ENCODE measurements at places on chromosomes 1 and 21. TPM values are rescaled to one million over a fixed set of nuclear protein-coding genes. Genes with fewer than 3 reads are reported as not detected.

RIMKLA gene
- not detected for total RNA-seq

TEX38 gene
- not detected for total RNA-seq

SV2A gene
- total RNA-seq: 16.4 TPM

FCGR2B gene
- not detected for total RNA-seq

CELA2A gene
- not detected for total RNA-seq

FAM72A gene
- total RNA-seq: 2.2 TPM

LCE2C gene
- not detected for total RNA-seq

PLEKHG5 gene
- 5.0 TPM for total RNA-seq

PTPRC gene
- total RNA-seq: not detected

NGF gene
- total RNA-seq: 12.5 TPM

PLEKHN1 gene
- 0.28 TPM for total RNA-seq

USH2A gene
- under 0.01 TPM for total RNA-seq

ADGRL4 gene
- 3.2 TPM for total RNA-seq

LRRC7 gene
- under 0.01 TPM for total RNA-seq

COL8A2 gene
- total RNA-seq: 0.54 TPM

KIF14 gene
- total RNA-seq: 10.8 TPM

SH2D1B gene
- 0.18 TPM for total RNA-seq

FAM167B gene
- total RNA-seq: 0.18 TPM

ACTL8 gene
- total RNA-seq: 0.28 TPM

BNIPL gene
- under 0.01 TPM for total RNA-seq

KRTAP12-2 gene
- total RNA-seq: not detected

MAB21L3 gene
- not detected for total RNA-seq

DENND2C gene
- total RNA-seq: 3.1 TPM

NDUFS2 gene
- total RNA-seq: 122 TPM
